ENCODE measurements at places on chromosomes 5 and 9. TPM values are rescaled to one million over a fixed set of nuclear protein-coding genes. Genes with fewer than 3 reads are reported as not detected.

GRCh38 chr9:17063535-17064135, 71.2 kb upstream of the CNTLN start:
- DNase-seq: peak; percentile 74

DNA sequence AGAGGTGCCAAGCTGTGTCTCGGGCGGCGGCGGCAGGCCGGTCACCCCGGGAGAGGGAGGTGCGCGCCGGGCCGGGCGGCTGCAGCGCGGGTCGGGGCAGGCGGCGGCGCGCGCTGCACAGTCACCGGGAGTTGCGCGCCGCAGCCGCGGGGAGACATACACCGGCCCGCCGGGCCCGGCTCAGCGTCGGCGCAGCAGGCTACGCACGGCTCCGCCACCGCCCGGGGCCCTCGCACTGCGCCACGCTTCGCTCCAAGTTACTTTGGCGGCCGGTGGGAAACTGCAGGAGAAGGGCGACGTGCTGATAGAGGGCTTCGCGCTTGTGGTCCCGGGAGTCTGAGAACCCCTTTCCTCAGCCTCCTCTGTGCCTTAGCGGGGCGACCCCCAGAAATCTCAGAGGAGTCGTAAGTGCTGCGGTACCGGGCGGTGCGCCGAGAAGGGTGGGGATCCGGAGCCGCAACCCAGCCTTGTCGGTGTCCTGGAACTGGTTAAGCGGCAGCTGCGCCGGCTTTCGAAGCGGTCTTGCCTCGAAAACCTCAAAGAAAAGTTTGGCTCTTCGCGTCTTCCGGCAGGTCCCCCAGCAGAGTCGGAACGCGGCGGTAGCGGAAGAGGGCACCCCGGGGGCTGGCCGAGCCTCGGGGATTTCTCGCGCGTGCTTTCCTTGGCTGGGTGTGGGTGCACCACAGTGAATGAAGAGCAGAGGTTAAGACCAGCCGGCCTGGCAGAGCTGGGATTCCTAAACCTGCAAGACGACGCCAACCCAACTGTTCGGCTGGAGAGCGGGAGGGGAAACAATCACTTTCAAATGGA, at the start of gene EFNA5:
EFNA5 (minus strand) TSS at position 6 of the 810 bp plus-strand sequence.
- peak; percentile 68 for DNase-seq

GRCh38 chr9:82354279-82354659, 365.7 kb downstream of the SPATA31D1 start:
- DNase-seq: peak; percentile 94

ALDH1A1 gene
- not detected for total RNA-seq

GRCh38 chr5:148928141-148928540, 101.7 kb downstream of the ADRB2 start:
- DNase-seq: peak; percentile 50

DAPK1 gene
- total RNA-seq: 1.9 TPM

DNA sequence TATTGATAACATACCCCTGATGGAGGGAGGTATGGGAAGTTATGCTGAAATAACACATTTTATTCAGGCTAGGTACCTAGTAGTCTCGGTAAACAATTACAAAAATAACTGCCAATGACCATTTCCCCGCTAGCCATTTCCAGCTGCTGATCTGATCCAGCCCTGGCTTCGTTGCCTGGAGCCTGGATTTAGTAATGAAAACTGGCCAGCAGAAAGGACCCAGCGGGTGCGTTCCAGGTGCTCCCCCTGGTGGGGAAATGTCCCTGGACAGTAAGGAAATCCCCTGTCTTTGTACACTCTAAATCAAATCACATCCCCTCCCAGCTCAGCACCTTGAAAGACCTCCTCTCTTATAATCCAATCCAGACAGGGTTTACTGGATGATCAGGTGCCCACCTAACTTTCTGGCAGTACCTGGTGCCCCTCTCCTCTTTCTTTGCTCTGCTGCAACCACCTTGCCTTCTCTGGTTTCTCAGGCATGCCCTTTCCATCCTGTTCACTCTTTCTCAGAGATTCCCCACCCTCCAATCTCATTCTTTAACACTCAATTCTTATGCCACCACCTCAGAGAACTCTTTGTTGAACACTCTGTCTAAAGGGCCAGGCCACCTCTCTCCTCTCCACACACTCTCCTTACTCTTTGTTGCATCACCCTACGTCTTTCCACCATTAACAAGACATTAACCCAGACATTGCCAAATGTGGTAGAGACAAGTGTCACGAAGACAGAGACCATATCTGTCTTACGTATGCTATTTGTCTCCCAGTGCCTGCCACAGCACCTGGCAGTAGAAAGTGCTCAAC, 50.1 kb upstream of the SMAD5 start:
- peak; percentile 89 for DNase-seq

- DNase-seq: peak; percentile 71
Observed at GRCh38 chr9:132651259-132651658, 18.5 kb downstream of the DDX31 start.

DNA sequence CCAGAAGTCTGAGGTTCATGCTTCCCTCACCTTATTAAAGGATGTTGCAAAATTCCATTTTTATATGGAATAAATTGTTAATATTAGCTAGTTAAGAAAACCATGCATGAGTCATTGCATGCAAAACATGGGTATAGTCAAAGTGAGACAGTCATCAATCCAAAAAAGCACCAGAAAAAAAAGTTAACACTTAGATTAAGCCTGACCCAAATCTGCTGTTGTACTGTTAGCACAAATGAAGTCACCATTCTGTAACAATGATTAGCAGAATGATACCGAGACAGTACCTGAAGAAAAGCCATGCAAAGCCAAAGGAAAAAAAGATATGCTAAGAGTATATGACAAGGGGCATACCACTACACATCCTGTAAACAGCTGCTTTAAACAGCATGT, 49.5 kb downstream of the PKD2L2 start:
- no peak for DNase-seq

SYK gene
- total RNA-seq: not detected
